ENCODE measurements at places on chromosomes 3 and 15. TPM values are rescaled to one million over a fixed set of nuclear protein-coding genes. Genes with fewer than 3 reads are reported as not detected.

- peak; percentile 69 for DNase-seq
Measured at GRCh38 chr15:84654689-84655453, 788 bp upstream of the WDR73 start.

- no peak for DNase-seq
Measured at GRCh38 chr3:126958638-126959085, 24.3 kb upstream of the PLXNA1 start.

DNA sequence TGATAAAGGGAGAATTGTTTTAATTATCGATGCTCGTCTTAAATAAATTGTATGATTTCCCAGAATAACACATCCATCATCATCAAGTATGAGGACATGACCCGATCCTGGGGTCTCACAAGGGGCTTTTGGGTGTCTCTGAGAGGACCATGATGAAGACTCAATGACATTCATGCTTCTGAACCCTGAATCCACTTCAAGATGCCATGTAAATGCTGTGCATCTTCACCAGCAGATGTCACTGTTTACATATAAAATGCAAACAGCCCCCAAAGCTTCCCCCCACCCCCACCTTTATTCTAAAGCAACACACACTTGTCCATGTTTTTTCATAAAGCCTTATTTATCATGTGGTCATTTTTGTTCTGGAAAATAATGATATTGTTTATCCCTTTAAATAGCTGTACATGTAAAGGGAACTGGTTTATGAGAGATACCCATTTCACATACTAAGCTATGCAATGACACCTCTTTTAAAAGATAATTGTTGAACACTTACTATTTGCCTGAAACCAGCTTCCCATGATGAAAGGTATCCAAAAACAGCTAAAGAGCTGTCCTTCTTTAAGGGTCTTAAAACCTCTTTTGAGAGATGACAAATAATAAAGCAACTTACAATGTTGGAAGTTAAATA lies 69.7 kb upstream of the UBE3A start:
- peak; percentile 39 for DNase-seq

- peak; percentile 22 for DNase-seq
Measured at GRCh38 chr15:85010386-85011159, 28.9 kb downstream of the PDE8A start.

DNA sequence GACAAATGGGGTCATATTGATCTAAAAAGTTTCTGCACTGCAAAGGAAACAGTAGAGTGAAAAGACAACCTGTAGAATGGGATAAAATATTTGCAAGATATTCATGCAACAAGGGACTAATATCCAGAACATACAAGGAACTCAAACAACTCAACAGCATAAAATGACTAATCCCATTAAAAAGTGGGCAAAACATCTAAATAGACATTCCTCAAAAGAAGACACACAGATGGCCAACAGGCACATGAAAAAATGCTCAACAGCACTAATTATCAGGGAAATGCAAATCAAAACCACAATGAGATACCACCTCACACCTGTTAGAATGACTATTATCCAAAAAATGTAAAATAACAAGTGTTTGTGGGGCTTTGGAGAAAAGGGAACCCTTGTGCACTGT lies 8.8 kb downstream of the SLC12A8 start:
- DNase-seq, result no peak

DNAH12 gene
- total RNA-seq, result 0.82 TPM

SCAPER gene
- 76.6 TPM for total RNA-seq

GRCh38 chr3:165459111-165459510 lies 262.9 kb upstream of the SLITRK3 start:
- no peak for DNase-seq

ISL2 gene
- not detected for total RNA-seq
